Erythroblast (primary cell): ENCODE measurements at places on chromosomes 2 and 18.
A peak's percentile ranks its signal among the peaks of the same experiment; 100 is the strongest.

GRCh38 chr2:202171241-202171825 lies 67.1 kb downstream of the SUMO1 start:
- DNase-seq, result no peak

- no peak for DNase-seq
Observed at GRCh38 chr2:3321825-3322224, 55.8 kb downstream of the EIPR1 start.

- no peak for DNase-seq
Observed at GRCh38 chr2:237458519-237458918, 28.5 kb upstream of the MLPH start.

- peak; percentile 31 for DNase-seq
Observed at GRCh38 chr18:22257022-22257543, 87.7 kb downstream of the GATA6 start.

GRCh38 chr2:191917967-191918651 lies 71.2 kb upstream of the CAVIN2 start:
- DNase-seq, result no peak

- DNase-seq, result peak; percentile 95
Observed at GRCh38 chr2:48605482-48606175, 12.0 kb upstream of the GTF2A1L start.

GRCh38 chr2:75632813-75633212 lies 13.8 kb upstream of the MRPL19 start:
- DNase-seq, result no peak

GRCh38 chr2:157258520-157259326 lies 1.2 kb downstream of the GALNT5 start:
- DNase-seq, result peak; percentile 94
